ENCODE measurements at places on chromosomes 6 and 20.

DNA sequence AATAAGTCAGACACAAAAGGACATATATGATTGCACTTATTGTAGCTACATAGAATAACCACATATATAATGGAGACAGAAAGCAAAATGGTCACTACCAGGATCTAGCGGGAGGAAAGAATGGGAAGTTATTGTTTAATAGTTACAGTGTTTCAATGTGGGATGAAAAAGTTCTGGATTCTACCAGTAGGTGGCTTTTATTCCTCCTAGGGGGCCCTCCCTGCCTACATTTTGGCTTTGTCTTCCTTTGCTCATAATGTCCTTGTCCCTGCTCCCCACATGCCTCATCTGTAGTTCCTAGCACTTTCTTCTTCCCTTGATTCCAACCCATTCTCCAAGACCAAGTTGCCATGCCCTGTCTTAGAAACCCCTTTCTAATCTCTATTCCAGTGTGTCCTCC lies 16.3 kb downstream of the ZNF133 start:
- DNase-seq: no peak

- no peak for DNase-seq
These were observed 470.2 kb downstream of the ADGRB3 start for GRCh38 chr6:69105288-69105687.

DNA sequence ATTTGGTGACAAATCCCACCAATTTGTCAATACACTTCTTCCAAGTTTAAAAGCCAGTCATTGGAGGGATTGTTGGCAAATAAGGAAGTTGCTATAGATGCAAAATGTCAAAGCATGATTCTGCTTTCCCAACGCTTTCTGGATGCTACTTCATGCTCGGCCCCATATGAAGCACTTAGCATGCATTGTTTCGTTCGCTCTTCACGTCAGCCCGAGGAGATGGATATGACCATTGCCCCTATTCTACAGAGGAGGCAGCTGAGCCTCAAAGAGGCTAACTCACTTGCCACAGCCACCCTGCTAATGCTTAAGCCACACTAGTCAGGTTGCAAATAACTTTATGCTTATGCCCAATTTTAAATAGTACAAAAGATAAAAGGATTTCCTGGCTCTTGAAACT lies 2.8 kb upstream of the NXT1 start:
- DNase-seq: no peak

- DNase-seq: no peak
These were observed 423.6 kb downstream of the BCKDHB start for GRCh38 chr6:80530103-80530502.

- DNase-seq: no peak
These were observed 48.4 kb downstream of the PREX1 start for GRCh38 chr20:48779435-48779834.

GRCh38 chr20:51766994-51767866 lies 960 bp downstream of the ATP9A start:
- peak; percentile 2 for DNase-seq

DNA sequence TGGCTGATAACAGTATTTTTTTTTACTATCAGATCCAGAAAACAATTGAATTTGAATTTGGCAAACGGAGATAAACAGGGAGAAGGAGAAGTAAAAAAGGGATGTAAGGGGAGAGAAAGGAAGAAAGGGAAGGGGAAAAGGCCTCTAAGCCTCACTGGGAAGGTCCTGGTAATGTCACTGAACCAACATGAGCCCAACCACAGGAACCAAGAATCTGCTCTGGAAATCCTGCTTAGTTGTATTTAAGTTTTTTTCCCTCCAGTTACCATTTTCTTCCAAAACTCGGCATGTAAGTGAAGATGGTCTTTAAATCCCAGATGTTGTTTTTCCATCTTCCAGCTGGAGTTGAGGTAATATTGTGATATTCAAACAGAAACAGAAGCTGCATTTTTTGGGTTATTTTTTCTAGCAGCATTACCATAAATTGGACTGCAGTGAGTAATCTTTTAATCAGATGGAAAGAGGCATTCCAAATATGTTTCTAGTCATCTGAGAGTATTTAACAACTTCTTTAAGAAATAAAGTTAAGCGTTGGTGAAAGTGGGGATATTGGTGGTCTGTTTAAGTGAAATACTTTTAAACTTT lies 91.1 kb downstream of the TXNDC5 start:
- no peak for DNase-seq

- DNase-seq: no peak
These were observed 538 bp downstream of the TTLL9 start for GRCh38 chr20:31870726-31871617.

DNA sequence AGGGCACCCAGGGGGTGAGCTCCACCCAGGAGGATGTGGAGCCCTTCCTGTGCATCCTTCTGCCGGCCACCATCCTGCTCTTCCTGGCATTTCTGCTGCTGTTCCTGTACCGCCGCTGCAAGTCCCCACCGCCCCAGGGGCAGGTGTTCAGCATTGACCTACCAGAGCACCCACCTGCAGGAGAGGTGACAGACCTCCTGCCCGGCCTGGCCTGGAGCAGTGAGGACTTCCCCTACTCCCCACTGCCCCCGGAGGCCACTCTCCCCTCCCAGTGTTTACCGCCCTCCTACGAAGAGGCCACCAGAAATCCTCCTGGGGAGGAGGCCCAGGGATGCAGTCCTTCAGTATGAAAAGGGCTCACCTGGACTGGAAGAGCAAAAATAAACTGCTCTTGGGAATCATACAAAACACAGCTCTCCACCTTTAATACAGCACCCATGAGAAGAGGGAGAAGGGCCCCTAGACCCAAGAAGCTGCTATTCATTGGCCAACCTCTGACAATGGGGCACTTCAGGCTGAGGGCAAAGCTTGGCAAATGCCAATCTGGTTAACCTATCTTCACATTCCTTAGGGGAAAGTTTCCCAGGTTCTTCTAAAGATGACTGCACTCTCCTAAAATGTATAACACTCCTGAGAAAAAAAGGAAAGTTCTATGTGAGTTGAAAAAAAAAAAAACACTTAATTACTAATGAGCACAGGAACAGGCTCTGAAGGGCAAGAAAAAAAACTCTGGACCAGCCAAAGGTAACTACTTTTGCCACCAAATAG lies 5.0 kb downstream of the SMIM28 start:
- DNase-seq: no peak

- DNase-seq: no peak
These were observed 231.5 kb downstream of the C6orf118 start for GRCh38 chr6:165077876-165078275.

GRCh38 chr20:8161264-8162071 lies 29.4 kb downstream of the PLCB1 start:
- DNase-seq: no peak

GRCh38 chr6:168219804-168220203 lies 99.8 kb downstream of the DACT2 start:
- DNase-seq: no peak

DNA sequence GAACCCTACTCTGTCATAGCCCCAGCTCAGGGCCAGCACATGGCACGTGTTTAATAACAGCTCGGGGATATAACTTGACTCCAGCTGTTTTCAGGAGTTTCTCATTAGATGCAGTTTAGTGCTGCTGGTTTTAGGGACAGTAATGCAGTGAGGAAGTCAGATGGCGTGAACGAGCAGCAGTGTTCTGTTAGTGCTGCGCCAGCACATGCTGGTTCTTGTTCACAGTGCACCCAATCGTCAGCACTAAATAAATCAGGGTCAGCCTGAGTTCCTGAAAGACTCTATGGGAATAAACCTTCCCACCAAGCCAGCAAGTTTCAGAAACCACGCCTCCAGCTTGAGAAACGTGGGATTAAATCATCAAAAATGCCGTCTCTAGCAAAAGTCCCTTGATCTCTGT lies 235.9 kb upstream of the SUPT3H start:
- no peak for DNase-seq

GRCh38 chr20:15506311-15506710 lies 1066.9 kb downstream of the KIF16B start:
- no peak for DNase-seq

DNA sequence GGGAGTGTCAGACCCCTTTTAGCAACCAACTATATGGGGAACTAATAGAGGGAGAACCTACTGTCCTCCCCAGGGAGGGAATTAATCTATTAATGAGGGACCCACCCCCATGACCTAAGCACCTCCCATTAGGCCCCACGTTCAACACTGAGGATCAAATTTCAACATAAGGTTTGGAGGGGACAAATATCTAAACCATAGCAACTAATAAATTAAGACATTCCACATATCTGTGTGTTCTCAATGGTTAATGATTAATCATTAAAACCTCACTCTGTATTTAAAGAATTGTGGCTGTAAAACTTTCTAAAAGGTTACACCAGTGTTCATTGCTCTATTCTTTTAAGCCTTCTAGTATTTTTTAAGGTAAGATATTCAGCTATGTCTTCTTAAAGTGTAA lies 500.4 kb upstream of the SULF2 start:
- no peak for DNase-seq

- no peak for DNase-seq
These were observed 4.9 kb downstream of the ADGRG6 start for GRCh38 chr6:142306736-142307135.

- no peak for DNase-seq
These were observed 95.8 kb downstream of the TMEM242 start for GRCh38 chr6:157227202-157228166.

GRCh38 chr6:134029495-134030455 lies 22.6 kb downstream of the SLC2A12 start:
- DNase-seq: no peak

DNA sequence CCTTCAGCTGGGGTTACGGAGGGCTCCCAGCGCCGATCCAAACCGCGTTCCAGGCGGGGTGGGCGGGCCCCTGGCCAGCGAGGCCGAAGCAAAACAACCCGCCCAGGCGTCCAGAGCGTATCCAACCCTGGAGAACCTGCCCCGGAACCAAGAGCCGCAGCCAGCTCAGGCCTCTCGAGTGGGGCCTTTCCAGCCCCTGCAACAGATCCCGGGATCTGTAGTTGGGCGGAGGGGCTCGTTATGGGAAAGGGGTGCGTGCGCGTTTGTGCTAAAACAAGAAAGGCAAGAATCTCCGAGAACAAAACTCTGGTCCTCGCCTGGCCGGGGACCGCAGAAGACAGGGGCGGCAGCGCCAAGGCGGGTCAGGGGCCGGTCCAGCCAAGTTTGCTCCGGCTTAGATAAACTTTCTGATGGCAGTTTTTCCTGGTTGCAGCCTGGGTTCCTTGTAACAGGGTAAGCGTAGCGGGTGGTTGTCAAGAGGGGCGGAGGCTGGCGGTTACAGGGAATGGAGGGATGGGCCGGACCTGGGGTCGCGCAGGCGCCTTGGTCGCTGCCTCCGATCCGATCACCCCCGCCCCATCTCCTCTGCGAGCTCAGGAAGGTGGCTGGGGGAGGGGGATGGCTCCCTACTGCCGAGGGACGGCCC lies 448 bp upstream of the RIN2 start:
- DNase-seq: no peak

DNA sequence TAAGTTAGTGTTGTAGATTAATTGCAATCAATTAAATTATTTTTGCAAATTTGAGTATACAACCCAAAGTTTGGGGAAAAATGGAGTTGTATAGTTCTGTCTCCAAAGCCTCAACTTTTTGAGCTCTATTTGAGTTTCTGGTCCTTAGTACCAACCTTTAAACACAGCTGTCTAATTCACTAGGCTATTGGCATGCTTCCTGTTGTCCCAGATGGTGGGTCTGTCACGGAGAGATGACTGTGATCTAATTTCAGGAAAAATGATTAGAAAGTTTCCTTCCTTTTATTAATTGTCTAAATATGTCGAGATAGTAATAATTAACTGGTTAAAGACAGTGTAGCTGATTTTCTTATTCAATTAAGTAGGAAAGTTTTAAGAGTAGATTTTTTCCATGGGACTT lies 109.6 kb downstream of the SCAF8 start:
- DNase-seq: no peak

- no peak for DNase-seq
These were observed 74.4 kb upstream of the FOXC1 start for GRCh38 chr6:1535295-1535694.

GRCh38 chr6:53728570-53729194 lies 63.1 kb upstream of the KLHL31 start:
- peak; percentile 33 for DNase-seq

- no peak for DNase-seq
These were observed 88.9 kb upstream of the ELOVL5 start for GRCh38 chr6:53437557-53438202.

GRCh38 chr6:125142618-125143017 lies 11.0 kb upstream of the TPD52L1 start:
- no peak for DNase-seq

GRCh38 chr20:7959484-7959883 lies 19.2 kb upstream of the HAO1 start:
- no peak for DNase-seq

- DNase-seq: no peak
These were observed 14.3 kb upstream of the INSM1 start for GRCh38 chr20:20353576-20353975.

DNA sequence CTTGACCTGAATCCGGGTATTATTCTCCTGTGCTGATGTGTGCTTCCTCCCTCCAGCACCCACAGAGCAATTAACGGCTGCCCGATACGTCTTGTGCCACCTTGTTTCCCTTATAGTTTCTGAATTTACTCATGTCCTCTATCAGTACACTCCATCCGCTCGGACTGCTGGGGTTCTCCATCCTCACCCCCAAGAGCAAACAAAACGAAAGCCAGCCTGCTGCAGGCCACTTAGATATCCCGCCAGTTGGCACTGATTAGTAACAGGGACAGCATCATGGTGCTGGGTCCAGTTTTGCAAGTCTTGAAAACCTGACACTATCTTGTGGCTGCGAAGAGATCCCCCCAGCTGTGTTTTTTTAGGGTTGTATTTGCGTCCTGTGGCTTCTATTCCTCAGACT lies 71.8 kb downstream of the SSR1 start:
- DNase-seq: no peak

- DNase-seq: no peak
These were observed 17.0 kb upstream of the ARG1 start for GRCh38 chr6:131555992-131556391.

DNA sequence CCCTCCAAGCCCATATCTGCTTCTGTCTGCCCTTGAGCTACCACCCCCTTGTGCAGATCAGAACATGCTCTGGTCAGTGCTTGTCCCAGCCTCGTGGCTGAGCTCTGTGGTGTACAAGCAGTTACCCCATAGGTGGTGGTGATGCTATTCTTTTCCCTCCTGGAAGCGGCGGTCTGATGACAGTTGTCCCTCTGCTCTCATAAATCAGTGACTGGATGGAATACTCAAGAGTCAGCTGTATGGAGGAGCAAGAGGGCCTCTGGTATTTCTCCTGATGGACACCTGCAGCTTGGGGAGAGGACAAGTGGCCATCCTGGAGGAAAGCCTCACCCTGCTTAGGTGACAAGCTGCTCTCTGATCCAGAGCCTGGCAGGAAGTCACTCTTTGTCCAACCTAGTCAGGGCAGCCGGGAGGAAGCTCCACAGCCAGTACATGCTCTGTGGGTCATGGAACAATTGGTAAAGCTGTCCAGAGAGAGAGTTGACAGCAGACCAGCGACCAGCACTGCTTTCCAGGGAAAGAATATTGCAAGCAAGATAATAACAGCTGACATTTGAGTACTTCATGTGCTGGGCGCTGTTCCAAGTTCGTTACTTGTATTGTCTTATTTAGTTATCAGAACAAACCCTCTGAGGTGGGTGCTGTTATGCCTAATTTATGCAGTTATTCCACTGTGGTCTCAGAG lies 47.1 kb downstream of the SCAND1 start:
- no peak for DNase-seq

DNA sequence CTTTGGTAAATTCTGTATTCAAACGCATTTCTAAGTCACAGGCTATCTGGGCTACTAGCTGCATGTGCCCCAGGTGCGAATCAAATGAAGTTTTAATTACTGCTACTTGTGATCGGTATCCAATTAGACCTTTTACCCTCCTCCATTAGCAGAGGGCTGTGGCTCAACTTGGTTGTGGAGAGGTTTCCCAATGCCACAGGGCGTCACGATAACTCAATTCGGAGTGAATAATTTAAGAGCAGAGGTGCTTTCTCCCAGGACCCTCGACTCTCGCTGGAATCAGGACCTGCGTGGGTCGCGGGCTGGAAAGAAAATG lies 640 bp downstream of the SAYSD1 start:
- DNase-seq: no peak

Data from stimulated activated CD8-positive, alpha-beta memory T cell treated with anti-CD3 and anti-CD28 coated beads, Interleukin-12 subunit alpha, Interleukin-12 subunit beta, amount 100 ng/mL, for 1 hour (primary cell).